ENCODE measurements at places on chromosomes 2 and 18. TPM values are rescaled to one million over a fixed set of nuclear protein-coding genes. Genes with fewer than 3 reads are reported as not detected.

- no peak for DNase-seq
- no peak overlapping the region for H3K4me3 ChIP-seq
- H3K4me1 ChIP-seq: peaks cover 3% of the 10 kb centered on the region
- no peak overlapping the region for H3K27ac ChIP-seq
Observed at GRCh38 chr18:61703508-61703907, 189.3 kb downstream of the RNF152 start.

- DNase-seq: peak; percentile 81
- no peak overlapping the region for H3K27ac ChIP-seq
- peaks cover 24% of the 10 kb centered on the region for H3K36me3 ChIP-seq
Observed at GRCh38 chr2:173963817-173964564, 1.2 kb downstream of the SP3 start.

DNA sequence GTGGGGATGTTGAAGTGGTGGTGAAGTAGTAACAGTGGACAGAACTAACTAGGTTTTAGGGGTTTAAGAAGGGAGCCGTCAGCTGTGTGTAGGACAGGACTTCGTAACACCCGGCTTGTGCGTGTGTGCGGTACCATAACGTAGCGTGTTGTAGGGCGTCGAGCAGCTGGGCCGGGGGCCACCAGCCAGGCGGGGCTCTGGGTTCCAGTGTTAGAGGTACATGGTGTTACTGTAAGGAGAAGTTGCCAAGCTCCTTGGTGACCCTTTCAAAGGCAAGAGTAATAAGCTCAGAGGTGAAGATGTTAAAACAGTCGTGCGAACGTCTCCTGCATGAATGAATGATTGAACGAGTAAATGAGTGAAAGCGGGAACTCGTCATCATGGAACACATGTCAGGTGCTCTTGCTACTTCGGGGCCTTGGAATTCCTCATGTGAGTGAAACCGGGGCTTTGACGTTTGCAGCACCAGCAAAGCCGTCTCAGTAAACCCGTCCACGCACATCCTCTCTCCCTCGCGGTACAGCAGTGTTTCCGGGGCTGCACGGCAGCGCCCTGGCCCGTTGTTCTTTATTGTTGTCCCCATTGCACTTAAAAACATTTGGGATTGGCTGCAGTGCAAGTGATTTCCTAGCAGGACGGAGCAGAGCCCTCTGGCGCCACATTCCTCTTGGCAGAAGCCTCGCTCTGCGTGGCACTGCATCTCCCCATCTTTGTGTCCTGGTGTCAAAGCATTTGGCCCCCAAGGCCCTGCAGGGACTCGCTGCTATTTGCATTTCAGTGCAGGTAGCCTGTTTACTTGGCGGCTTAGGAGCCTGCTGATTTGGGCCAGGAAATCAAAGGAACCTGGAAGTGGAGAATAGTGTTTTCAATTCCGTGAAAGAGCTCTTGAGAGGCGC is 115.0 kb downstream of the GBX2 start:
- no peaks in the 10 kb centered on the region for H3K27me3 ChIP-seq
- H3K27ac ChIP-seq: no peak overlapping the region
- no peak for DNase-seq
- no peak overlapping the region for H3K4me3 ChIP-seq

DNA sequence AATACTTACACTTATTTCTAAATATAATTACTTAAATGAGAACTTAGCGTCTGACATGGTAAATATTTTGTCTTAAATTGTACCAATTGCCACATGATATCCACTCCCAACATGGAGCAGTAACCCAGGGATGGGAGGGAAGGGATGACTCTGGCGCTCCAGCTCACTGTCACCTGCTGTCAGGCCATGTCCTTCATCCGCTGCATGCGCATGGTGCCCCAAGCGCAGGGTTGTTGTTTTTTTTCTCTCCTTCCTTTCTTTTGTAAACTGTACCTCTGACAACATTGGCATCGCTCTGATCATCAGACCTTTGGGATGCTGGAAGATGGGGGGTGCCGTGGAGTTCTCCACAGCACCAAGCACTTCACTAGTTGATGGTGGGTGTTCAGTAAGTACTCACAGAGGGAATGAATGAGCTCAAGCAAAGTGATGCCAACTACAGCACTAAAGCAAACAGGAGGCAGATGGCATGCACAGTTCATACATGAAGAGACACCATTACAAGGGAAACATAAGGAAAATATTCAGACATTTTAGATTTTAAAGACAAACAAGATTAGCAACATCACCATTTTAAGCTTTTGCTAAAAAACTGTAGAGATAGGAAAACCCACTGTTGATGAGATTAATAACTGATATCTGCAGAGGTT is 247.8 kb downstream of the GBX2 start:
- H3K36me3 ChIP-seq: peaks cover 37% of the 10 kb centered on the region
- no peak overlapping the region for H3K27ac ChIP-seq
- no peak overlapping the region for H3K4me3 ChIP-seq
- H3K27me3 ChIP-seq: no peaks in the 10 kb centered on the region
- H3K4me1 ChIP-seq: peaks cover 7% of the 10 kb centered on the region

DNA sequence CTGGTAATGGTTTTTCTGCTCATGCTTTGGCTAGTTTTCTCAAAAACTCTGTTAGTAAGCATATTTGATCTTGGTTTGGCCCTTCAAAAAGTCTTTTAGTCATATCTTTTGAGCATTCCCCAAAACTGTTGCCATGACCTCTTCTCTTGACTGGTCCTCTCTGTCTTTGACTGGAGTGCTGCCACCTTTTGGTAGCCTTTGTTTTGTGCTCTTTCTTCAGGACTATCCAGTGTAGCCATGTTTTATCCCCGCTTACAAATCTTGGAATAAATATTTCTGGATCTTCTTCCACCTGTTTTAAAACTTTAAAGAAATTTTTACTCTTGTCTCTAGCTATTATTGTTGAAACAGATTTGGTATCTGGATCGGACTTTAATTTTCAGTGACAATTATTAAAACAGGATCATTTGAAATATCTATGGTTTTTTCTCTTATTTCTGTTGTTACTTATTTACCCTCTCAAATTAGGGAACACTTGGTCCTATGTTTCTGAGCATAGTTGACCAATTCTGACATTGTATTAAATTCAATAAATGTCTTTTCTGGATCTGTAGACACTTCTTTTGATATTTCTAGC is 965 bp upstream of the ELOA2 start:
- H3K27me3 ChIP-seq: no peaks in the 10 kb centered on the region
- peaks cover 4% of the 10 kb centered on the region for H3K4me1 ChIP-seq
- no peak overlapping the region for H3K4me3 ChIP-seq
- H3K27ac ChIP-seq: no peak overlapping the region
- peak; percentile 26 for DNase-seq

- H3K4me1 ChIP-seq: peaks cover 16% of the 10 kb centered on the region
- no peaks in the 10 kb centered on the region for H3K27me3 ChIP-seq
- H3K36me3 ChIP-seq: peaks cover 4% of the 10 kb centered on the region
- no peak overlapping the region for H3K4me3 ChIP-seq
- no peak overlapping the region for H3K27ac ChIP-seq
Observed at GRCh38 chr2:11701751-11702301, 31.8 kb upstream of the NTSR2 start.

DNA sequence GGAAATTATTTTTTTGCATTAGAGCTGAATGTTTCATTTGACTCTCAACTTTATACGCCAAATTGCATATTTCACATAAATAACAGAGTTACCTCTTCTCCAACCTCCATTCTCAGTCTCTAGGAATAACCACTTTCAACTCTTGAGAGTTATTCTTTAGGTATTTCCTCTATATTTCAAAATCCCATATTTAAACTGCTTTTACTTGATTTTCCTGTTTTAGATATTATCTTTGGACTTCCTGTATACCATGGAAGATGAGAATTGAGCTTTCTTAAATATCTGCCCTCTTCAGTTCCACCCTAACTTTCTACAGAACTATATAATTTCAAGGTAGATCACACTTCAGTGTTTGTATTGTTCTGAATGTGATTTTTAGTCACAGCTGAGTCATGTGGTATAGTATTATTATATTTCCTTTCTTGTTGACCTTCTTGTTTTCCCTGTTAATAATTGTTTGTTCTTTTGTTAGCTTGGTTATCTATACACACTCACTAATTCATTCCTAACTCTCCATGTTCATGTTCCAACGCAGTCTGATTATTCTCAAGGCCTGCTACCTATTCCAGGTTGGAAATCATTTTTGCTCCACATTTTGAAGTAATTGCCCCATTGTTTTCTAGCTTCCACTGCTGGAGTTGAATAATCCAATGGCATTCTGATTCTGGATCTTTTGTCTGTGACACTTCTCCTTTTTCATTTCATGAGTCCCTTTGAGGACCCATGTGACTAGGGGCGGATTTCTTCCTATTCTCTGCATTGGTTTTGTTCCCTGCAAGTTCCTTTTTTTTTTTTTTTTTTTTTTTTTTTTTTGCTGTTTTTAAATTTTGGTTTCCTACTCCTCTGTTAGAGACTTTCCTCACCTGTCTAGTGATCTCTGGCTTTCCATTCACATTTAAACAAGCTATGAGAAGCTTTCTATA is 156.8 kb upstream of the RBMS1 start:
- DNase-seq: no peak
- H3K27ac ChIP-seq: no peak overlapping the region
- H3K36me3 ChIP-seq: no peaks in the 10 kb centered on the region
- no peaks in the 10 kb centered on the region for H3K27me3 ChIP-seq
- no peak overlapping the region for H3K4me3 ChIP-seq
- peaks cover 15% of the 10 kb centered on the region for H3K4me1 ChIP-seq

DNA sequence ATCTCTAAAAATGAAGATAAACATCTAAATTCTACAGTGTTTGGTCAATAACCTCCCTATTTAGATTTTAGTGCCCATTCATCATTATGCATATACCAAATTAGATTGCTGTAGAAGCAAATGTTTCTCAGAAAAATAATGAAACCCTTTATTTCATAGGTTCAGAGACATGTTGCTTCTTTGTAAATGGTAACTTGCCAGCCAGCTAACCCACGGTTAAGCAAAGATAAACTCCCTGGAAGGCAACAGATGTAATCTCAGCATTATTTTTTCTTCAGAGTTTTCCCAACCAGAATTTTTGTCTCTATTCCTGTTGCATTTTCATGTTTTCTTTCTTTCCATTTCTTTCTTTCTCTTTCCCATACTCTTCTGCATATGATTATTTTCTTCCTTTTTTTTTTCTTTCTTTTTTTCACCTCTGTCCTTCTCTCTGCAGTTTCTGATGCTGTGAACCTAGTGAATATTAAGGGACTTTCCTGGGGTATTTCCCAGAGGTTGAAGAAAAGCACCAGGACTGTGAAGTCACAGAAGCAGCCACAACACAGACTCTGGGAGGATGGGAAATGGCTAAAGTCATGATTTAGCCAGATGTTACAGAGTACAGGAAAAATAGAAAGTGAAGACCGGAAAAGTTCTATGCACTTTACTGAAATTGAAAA is 50.0 kb upstream of the DSG1 start:
- no peak for DNase-seq
- no peak overlapping the region for H3K4me3 ChIP-seq
- H3K27ac ChIP-seq: no peak overlapping the region
- no peaks in the 10 kb centered on the region for H3K4me1 ChIP-seq

- no peaks in the 10 kb centered on the region for H3K36me3 ChIP-seq
- no peak overlapping the region for H3K27ac ChIP-seq
- DNase-seq: no peak
- H3K4me1 ChIP-seq: peaks cover 5% of the 10 kb centered on the region
- no peak overlapping the region for H3K4me3 ChIP-seq
Observed at GRCh38 chr2:225190987-225191386, 148.7 kb upstream of the DOCK10 start.

- peaks cover 24% of the 10 kb centered on the region for H3K4me1 ChIP-seq
- H3K4me3 ChIP-seq: no peak overlapping the region
- no peak overlapping the region for H3K27ac ChIP-seq
- H3K36me3 ChIP-seq: no peaks in the 10 kb centered on the region
Observed at GRCh38 chr2:109466674-109467575, 146.8 kb downstream of the SEPTIN10 start.

GRCh38 chr2:197425550-197425949 is 9.3 kb downstream of the SF3B1 start:
- peaks cover 27% of the 10 kb centered on the region for H3K4me1 ChIP-seq

GRCh38 chr2:157785866-157786662 is 90.1 kb downstream of the ACVR1 start:
- no peaks in the 10 kb centered on the region for H3K27me3 ChIP-seq
- H3K27ac ChIP-seq: no peak overlapping the region
- no peak overlapping the region for H3K4me3 ChIP-seq
- peaks cover 4% of the 10 kb centered on the region for H3K4me1 ChIP-seq
- DNase-seq: no peak

DNA sequence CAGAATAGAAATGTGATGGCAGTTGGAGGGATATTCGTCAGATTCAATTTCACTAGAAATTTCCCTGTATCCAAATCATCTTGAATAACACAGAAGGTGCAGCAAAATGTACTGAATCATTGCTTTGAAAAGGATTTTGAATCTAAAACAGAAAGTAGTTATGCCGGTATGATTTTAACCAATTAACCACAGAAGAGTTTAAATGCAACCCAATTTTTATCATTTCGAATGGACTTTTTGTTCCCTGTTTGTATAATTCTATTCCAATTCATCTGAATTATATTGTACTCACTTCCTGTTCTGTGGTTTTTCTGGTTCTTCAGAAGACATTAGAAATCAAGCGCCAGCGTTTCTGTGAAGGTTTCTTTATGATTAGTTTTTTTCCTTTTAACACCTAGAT is 190.4 kb downstream of the MYO3B start:
- H3K36me3 ChIP-seq: no peaks in the 10 kb centered on the region
- no peak overlapping the region for H3K4me3 ChIP-seq
- H3K27me3 ChIP-seq: peaks cover 68% of the 10 kb centered on the region
- no peak for DNase-seq

MSH2 gene
- total RNA-seq: 81.9 TPM

ALK gene
- total RNA-seq: 2.1 TPM

NYAP2 gene
- total RNA-seq: 0.36 TPM

TMEM131 gene
- total RNA-seq: 46.6 TPM

DNER gene
- 4.0 TPM for total RNA-seq

REG3A gene
- total RNA-seq: not detected

SLC9A4 gene
- not detected for total RNA-seq
